Hypothalamus (tissue), 51 donors: ENCODE measurements at places on chromosomes 3 and 15.

DNA sequence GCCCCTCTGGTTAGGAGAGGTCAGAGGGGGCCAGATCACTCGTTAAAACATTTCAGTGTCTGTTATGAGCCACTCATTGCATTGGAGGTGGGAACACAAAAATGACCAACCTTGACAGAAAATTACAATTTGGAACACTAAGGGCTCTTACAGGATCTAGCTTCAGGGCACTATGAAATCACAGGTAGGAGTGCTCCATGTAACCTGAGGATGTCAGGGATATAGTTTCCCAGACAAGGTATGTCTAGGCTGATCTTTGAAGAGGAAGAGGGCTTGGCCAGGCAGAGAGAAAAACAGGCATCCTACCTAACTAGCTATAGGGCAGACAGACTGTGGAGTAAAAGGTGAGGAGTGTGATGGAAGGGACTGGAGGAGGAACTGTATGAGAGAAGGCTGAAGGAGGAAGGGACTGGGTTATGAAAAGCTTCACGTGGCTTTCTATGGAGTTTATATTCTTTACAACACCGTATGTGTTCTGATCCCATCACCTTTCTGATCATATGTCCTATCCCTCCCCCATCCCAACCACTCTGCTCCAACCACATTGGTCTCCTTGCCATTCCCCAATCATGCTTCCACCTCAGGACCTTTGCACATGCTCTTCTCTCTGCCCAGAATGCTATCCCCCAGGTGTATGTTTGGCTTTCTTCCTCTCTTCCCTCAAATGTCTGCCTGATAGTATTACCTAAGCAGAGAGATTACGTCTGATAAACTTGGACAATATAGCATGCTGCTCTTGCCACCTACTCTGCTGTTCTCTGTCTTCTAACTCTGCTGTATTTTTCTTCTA lies 88.2 kb downstream of the CCR1 start:
- no peak for DNase-seq

DNA sequence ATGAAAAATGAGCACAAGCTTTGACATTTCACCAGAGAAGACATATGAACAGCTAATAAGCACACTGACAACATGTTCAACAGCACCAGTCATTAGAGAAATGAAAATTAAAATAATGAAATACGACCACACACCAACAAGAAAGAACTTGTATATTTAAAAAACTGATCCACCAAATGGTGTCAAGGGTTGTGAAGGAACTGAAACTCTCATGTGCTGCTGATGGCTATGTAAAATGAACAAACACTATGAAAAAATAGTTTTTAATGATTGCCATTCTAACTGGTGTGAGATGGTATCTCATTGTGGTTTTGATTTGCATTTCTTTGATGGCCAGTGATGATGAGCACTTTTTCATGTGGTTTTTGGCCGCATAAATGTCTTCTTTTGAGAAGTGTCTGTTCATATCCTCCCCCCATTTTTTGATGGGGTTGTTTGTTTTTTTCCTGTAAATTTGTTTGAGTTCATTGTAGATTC lies 193.8 kb downstream of the SCAPER start:
- no peak for DNase-seq

DNA sequence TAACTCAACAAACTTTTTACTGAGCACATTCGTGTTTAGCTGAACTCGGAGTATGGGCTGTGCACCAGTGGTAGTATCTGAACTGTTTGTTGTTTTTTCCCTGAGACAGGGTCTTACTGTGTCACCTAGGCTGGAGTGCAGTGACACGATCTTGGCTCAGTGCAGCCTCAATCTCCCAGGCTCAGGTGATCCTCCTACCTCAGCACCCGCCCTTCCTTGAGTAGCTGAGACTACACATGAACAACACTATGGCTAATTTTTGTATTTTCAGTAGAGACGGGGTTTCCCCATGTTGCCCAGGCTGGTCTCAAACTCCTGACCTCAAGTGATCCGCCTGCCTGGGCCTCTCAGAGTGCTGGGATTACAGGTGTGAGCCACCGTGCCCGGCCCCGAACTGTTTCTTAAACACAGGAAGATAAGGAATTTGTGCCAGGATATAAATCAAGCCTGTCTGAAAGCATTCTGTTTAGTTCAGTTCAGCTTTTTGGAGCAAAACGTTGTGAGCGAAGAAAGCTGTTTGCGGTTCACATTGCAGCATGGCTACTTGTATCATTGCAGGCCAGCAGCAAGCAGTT lies 40.4 kb upstream of the SKOR1 start:
- DNase-seq, result no peak

GRCh38 chr3:126136428-126137220 lies 43.8 kb downstream of the ALDH1L1 start:
- DNase-seq, result no peak

- no peak for DNase-seq
Observed at GRCh38 chr3:37154668-37155314, 19.6 kb downstream of the LRRFIP2 start.

DNA sequence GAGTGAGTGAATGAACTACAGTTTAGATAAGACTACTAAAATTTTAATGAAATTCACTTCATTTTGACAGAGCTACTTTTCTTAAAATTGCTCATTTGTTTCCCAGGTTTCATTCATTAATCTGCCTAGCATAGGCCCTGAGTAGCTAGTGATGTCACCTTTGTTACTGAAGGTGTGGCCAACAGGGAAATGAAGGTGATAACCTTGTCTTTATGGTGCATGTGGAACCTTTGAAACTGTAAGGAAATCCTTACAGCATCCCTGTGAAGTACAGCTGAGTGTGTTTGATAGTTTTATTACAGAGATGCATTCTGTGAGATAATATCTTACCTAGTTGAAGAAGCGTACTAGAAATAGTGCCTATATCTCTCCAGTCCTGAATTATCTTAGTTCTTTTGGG lies 112.9 kb downstream of the AKAP13 start:
- no peak for DNase-seq

DNA sequence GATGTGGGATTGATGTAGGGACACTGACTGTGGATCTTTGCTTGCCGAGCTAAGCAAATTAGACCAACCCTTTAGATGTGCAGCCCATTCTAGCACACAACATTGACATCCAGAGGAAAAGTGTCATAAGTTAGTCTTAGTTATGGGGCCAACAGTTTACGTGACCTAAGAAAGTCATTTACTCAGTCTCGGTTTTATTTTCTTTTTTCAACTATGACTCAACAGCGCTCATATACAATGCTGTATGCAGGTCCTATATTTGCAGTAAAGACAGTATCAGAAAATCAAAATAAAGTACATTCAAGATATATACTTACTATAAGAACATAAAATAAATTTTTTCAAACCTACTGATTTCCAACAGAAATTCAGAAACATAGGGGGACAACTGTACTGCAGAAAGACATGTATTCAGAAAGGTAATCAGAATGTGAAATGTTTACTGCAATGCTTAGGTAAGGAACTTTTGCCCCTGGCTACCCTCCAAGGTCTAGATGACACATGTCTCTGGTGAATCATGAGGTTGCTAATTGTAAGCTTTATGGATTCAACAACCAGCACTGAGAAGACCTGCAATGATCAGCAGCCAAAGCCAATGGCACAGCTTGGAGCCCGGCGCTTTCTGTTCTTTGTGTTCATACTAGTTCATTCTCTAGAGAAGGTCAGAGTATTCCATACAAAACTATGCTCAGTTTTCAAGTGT lies 317.5 kb upstream of the CNTN6 start:
- DNase-seq, result no peak

DNA sequence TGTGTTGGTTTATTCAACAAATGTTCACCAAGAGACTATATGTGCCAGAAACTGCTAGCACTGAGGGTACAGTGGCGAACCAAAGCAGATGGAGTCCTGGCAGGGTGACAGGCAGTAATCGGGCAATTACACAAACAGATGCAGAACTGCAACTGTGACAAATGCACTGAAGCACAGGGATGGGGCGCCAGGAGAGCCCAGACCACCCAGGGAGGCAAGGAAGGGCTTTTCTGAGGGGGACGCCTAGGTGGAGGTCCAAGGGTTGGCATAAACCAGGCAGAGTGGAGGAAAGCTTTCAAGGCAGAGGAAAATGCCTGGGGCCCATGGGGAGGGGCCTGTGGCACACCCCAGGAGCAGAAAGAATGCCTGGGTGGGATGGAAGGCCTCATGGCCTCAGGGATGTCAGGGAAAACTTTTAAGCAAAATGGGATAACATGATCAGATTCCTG lies 5.5 kb downstream of the DIS3L start:
- DNase-seq, result no peak

GRCh38 chr15:45704329-45705249 lies 69.8 kb downstream of the SQOR start:
- DNase-seq, result no peak

DNA sequence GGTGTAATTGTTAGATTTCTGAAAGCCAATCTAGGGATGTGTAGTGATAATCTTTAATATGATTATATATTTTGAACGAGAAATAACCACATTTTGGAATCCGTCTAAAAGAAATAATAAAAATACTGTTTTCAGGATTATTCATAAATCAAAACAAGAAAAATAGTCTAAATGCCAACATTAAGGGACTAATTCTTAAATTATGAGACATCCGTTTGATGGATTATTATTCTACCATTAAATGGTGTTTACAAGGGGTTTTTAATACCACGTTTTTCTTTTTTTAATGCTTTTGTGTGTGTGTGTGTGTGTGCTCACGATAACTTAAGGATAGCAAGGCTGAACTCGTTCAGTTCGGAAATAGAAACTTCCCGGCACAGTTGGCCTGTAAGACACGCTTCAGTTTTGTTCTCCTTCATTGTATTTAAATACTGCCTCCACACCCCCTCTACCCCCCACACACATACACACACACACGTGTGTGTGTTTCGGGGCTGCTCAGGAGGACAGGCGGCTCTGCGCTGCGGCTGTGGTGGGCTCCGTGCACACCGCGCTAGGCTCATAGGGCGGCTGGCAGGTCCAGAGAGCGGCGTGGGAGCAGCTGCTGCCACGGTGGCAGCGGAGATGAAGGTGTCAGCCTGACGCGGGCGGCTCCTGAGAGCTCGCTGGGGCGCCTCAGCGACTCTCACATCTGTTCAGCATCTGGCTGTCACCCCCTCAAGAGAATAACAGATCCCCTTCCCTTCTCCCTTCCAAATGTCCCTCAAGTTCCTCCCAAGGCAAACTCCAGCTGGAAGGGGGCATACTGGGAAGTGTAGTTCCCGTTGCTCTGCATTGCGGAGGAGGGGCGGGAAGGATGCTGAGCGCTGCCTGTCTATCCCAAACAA lies 23.0 kb upstream of the ANP32A start:
- DNase-seq, result no peak
